ENCODE measurements at places on chromosomes 2 and 18.

GRCh38 chr2:60554074-60554645 is 706 bp upstream of the BCL11A start:
- peak overlapping the region; percentile 85 for H3K27ac ChIP-seq
- no peaks in the 10 kb centered on the region for H3K36me3 ChIP-seq
- no peaks in the 10 kb centered on the region for H3K27me3 ChIP-seq
- peak overlapping the region; percentile 46 for H3K4me3 ChIP-seq
- peak; percentile 55 for DNase-seq

- H3K27me3 ChIP-seq: no peaks in the 10 kb centered on the region
- no peaks in the 10 kb centered on the region for H3K36me3 ChIP-seq
- H3K4me3 ChIP-seq: no peak overlapping the region
- no peak for DNase-seq
- H3K27ac ChIP-seq: no peak overlapping the region
- H3K4me1 ChIP-seq: no peaks in the 10 kb centered on the region
Measured at GRCh38 chr2:28470759-28471158, 25.1 kb upstream of the PLB1 start.

DNA sequence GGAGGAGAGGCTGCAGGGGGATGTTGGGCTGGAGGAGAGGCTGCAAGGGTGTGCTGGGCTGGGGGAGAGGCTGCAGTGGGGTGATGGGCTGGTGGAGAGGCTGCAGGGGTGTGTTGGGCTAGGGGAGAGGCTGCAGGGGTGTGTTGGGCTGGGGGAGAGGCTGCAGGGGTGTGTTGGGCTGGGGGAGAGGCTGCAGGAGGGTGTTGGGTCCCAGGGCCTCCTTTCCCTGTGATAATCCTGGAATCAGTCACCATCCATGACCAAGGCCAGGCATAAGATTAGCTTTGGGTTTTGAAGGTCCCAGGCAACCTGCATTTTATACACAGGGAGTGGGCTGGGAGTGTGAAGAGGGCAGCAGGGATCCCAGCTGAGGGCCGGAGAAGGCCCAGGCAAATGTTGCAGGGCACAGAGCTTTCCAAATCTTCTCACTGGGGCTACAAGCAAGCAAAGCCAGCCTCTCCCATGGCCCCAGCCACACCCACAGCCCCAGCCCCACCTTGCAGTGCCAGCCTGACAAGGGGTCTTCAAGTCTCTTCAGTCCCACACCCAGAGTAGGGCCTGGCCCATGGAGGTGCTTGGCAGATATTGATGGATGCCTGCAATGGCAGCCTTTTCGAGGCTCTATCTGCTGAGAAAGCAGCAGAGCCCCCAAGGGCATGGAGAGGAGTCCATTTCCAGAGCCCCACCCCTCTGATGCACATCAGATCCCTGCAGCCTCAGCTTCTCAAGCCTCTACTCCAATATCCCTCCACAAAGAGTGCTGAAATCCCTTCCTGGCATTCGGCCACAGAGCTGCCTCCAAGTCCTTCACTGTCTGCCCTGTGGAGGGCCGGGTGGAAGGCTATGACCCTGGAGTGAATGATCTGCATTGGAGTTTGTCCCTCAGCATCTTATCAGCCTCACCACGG is 50.3 kb upstream of the GLI2 start:
- no peaks in the 10 kb centered on the region for H3K4me1 ChIP-seq
- DNase-seq: no peak
- no peaks in the 10 kb centered on the region for H3K36me3 ChIP-seq
- H3K27ac ChIP-seq: no peak overlapping the region
- no peak overlapping the region for H3K4me3 ChIP-seq

- peaks cover 9% of the 10 kb centered on the region for H3K4me1 ChIP-seq
- no peak for DNase-seq
- no peaks in the 10 kb centered on the region for H3K27me3 ChIP-seq
- H3K36me3 ChIP-seq: no peaks in the 10 kb centered on the region
- H3K27ac ChIP-seq: no peak overlapping the region
- H3K4me3 ChIP-seq: no peak overlapping the region
Measured at GRCh38 chr2:1350111-1350510, 63.2 kb upstream of the TPO start.

DNA sequence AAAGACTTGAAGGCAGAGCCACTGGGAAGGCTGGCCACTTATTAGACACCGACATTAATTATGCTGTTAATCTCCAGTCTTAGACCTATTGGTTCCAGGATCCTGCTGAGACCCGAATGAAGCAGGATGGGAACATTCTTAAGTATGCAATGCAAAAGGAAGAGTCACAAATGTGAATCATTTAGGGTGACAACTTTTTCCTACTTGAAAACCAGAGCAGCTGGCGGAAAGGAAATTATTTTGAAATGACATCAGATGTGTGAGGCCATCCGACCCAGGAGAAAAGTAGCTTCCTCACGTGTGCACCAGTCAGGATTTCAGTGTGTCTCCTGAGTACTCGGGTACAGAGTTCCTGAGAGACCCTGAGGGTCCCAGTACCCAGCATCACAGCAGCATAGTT is 222.9 kb upstream of the NCKAP5 start:
- no peak overlapping the region for H3K4me3 ChIP-seq
- DNase-seq: no peak
- H3K36me3 ChIP-seq: no peaks in the 10 kb centered on the region
- no peak overlapping the region for H3K27ac ChIP-seq
- H3K27me3 ChIP-seq: no peaks in the 10 kb centered on the region

GRCh38 chr2:13667415-13667757 is 950.6 kb downstream of the TRIB2 start:
- no peak for DNase-seq
- no peak overlapping the region for H3K4me3 ChIP-seq
- H3K27ac ChIP-seq: no peak overlapping the region
